ENCODE measurements at places on chromosomes 5 and 9.

- no peak for DNase-seq
Measured at GRCh38 chr5:14270209-14270702, 127.1 kb downstream of the TRIO start.

GRCh38 chr5:135216471-135217343 is 182.3 kb downstream of the MACROH2A1 start:
- no peak for DNase-seq

DNA sequence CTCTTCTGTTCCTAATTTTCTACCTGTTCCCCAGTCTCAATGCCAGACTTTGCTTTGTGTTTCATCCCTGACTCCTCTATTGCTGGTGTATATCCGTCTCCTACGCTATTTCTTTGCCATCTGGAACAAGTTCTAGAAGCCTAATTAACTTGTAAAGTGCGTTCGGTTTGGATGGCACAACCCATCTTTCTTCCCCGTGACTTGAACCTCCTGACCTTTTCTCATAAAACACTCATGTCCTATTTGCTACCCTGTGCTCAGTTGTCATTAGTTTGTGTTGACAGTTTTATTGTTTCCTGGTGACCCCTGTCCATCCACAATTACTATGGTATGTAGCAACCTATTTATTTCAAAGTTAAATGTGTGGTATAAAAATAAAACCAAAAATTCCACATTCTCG is 323.5 kb downstream of the TLE4 start:
- DNase-seq = no peak

DNA sequence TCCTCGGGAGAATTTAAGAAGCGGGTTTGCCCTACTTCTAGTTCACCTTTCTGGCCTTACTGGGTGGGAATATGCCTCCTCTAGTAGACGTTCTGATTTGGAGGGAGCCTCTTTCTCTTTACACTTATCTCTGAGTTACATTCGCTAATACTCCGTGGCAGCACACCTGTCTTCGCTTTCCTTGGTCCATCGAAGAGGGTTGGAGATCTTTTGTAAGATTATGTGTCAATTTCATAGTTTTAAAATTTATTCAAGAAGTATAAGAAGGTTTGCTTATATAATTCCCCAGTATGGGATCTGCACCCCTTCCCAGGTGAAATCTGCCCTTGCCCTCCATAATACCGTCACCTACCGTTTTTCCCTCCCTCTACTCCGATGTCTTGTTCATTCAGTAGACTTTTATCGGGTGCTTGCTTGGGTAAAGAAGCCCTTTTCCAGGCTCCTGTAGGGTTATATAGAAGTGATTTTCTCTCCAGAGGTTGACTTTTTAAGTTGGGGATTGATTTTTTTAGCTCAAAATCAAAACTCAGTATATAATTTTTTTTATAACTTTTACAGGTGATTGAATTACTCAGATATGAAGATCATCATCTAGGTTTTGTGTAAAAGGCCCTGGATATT is 1.1 kb downstream of the GPBP1 start:
- DNase-seq = no peak

DNA sequence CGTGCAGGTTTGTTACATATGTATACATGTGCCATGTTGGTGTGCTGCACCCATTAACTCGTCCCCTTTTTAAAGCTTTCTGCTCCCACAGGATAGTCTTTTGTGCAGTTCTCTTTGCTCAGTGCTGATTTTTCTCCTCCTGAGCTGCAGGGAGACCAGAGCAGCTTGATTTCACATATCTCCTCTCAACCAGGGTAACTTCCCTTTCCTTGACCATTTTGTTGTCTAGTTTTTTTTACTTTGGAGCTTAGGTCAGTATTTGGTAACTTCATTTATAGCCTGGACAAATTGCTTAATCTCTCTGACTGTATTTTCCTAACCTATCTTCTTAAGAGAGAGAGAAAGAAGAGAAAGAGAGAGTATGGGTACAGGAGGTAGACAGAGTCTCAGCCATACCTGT is 137.1 kb upstream of the ZNF366 start:
- DNase-seq = no peak

- no peak for DNase-seq
Measured at GRCh38 chr9:78963911-78964310, 607.9 kb upstream of the TLE4 start.

- no peak for DNase-seq
Measured at GRCh38 chr9:34983209-34983608, 6.3 kb upstream of the DNAJB5 start.

- no peak for DNase-seq
Measured at GRCh38 chr5:33102551-33102950, 338.2 kb upstream of the TARS1 start.

DNA sequence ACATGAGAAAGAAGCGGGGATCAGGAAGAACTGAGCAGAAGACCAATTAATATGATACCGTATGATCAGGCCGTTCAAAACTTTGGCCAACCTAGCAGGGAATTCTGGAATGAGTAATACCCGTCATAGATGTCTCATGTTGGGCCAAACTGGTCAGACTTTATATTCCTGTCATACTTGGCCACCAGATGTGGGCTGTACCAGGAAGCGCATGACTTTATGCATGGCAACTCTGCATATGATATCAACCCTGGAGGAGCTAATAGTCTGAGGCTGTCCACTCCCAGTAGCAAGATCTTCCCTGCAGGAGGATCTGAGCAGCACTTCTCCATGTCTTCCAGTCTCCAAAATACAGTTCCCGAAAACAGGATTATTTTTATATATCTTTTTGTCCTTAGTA is 68.5 kb upstream of the NAA35 start:
- DNase-seq = no peak

- DNase-seq = no peak
Measured at GRCh38 chr5:32331935-32332274, 19.2 kb upstream of the MTMR12 start.

- DNase-seq = no peak
Measured at GRCh38 chr5:131774652-131775367, 22.0 kb downstream of the FNIP1 start.

DNA sequence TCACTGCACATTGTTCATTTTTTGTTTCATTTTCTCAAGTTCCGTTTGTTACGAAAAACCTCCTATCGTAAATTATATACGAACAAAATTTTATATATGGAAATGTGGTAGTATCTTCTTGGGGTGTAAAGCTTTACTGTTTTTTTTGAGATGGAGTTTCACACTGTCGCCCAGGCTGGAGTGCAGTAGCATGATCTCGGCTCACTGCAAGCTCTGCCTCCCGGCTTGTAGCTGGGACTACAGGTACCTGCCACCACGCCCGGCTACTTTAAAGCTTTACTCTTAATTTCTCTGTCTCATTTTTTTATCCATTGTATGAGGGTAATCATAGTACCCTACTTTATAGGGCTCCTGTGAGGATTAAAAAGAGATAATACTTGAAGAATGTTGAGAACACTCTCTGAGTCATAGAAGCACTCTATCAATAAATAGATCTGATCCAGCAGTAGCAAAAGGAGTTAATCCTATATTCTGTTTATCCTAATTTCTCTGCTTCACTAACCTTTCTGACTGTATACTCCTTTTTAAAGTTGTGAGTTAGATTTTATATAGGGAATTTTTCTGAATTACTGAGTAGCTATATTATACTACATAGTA is 5.6 kb upstream of the LRRC70 start:
- no peak for DNase-seq

DNA sequence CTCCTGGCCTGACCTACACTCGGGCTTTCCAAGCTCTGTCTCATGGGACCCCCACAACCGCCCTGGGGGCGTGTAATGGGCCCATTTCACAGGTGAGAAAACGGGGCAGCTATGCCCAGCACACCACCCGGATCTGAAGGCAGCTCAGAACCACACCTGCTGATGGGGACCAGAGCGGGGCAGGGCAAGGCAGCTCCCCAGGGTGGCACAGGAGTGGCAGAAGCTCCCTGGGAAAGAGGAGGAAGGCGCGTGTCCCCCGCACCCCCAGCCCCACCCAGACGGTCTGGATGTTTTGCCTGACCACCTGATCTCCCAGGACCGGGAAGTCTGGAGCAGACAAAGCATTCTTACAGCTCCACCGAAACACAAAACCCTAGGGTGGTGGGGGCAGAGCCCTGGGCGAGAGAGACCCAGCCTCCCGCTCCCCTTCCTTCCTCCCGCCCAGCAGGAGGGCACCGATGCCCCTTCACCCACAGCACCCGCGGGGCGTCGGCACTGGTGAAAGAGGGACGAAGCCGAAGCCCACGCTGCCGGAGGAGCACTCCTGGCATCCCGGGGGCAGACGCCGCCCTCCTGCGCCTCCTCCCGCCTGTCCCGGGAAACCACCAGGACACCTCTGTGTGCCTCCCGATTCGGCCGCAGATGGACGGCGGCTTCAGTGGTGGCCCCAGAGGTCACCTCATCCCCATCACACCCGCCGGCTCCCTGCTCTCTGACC is 14.5 kb downstream of the NOTCH1 start:
- no peak for DNase-seq

GRCh38 chr9:131773911-131774379 is 34.1 kb upstream of the RAPGEF1 start:
- no peak for DNase-seq

- no peak for DNase-seq
Measured at GRCh38 chr5:119397518-119398380, 41.9 kb downstream of the TNFAIP8 start.

DNA sequence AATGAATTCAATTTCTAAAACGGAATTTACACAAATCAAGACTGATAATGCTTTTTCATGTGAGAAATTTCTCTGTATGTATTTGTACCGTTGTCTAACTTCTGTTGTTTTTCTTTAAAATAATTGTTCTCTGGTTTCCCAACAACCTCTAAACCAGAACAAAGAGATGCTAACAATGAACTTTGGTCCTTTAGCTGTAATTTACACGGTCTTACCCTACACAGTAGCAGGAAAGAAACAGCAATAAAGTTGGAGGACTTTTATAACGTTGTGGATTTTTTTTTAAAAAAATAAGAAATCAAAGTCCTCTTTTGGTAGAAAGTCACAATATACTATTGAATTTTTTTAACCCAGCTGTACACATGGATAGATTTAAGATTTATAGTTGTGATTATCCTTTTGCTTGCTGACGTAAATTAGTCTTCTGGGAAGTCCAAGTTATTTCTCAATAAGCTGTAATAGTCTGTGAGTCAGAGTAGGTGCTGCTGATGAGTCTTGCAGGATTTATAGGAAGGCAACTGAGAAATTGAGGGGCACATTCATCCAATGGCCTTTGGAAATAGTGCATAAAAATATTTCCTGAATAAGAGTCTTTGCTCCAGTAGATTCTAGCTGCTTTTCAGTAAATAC is 76.8 kb upstream of the PCSK1 start:
- peak; percentile 92 for DNase-seq

DNA sequence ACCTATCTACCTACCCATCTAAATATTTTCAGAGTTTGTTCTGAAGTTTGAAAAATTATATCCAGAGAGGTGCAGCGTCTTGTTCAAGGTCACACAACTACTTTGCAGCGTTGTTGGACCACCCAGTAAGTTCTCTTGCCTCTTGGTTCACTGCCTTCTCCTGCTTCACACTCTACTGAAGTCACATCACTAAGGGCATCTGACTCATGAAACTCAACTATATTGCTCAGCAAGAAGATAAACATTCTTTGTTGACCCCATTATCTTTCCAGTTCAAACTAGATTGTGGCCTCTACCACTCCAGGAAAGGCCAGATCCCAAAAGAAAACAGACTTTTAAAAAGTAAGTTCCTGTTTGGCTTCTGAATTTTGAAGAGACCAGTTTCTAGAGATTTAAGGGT is 326.9 kb downstream of the SLIT3 start:
- no peak for DNase-seq

DNA sequence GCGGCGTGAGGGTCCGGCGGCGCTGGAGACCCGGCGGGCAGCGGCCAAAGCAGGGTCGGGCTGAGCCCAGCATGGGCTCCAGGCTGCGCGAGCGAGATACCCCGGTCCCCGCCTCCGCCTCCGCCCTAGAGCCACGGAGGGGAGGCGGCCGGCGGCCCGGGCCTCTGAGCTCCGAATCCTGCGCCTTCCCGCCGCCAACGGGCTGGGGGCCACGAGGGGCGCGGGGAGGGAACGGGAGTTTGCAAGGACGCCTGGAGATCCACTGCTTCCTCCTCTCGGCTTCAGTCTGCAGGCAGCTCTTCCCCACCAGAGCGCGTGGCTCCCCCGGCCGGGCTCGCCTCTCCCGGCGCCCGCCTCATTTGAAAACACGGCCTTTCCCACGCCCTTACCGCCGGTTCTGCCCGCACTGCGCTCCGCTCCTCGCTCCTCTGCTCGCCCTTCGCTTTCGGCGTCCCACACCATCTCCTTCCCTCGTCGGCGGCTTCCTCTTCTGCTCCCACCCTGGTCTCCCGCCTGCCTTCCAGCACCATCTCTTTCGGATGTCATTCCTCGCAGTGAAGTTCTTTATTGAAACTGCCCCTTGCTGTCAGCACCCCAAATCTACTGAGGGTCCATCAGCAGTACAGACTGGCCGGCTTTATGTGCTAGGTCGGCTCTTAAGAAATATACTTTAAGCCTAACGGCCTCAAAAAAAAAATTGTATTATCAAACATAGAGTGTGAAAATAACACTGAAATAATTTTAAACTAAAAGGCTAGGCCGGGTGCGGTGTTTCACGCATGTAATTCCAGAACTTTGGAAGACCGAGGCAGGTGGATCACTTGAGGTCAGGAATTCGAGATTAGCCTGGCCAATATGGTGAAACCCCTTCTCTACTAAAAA is 105.0 kb upstream of the FAM120A start:
- DNase-seq = no peak

DNA sequence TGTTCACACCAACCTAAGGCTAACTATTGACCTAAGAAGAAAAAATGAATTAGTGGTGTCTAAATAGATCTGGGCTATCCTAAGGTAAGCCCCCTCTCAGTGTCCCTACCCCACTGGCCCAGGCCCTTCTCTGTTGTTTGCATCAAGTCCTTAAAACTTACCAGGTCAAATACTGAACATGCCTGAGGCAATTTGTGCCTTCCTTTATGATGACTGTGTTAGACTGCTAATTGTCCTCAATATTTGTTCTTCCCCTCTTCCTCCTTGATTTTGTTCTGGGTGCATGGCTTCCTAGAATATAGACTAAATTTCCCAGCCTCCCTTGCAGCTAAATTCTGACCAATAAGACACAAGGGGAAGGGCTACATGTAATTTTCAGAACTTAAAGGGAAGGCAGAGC is 199.9 kb downstream of the ADAMTS12 start:
- no peak for DNase-seq

DNA sequence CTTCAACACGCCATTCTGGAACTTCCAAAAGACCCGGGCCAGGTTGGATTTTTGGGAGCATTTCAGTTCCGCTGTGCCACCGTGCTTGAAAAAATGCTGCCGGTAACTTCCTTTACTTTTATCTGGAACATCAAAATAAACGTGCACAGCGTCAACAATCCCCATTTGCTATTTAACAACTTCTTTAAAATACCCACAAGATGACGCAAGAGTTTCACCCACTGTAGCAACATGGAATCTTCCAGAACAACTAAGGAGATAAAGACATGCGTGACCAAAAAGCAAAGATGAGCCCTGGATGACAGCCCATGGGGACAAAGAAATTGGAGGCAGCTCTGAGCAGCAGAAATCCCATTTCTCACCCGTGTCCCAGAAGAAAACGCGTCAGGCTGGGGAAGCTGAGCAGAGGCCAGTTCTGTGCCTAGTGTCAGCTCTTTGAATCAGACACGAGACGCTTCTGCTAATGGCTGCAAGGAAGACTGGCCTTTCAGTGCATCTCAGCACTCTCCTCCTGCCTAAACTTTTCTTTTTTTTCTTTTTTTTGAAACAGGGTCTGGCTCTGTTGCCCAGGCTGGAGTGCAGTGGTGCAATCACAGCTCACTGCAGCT is 61.3 kb downstream of the SECISBP2 start:
- DNase-seq = no peak

GRCh38 chr5:158792186-158792585 is 307.5 kb downstream of the EBF1 start:
- DNase-seq = no peak

- no peak for DNase-seq
Measured at GRCh38 chr9:129696944-129697655, 31.7 kb downstream of the PRRX2 start.

All from AG04449 (cell line).